ENCODE measurements at places on chromosomes 3 and 15.
A peak's percentile ranks its signal among the peaks of the same experiment; 100 is the strongest.

DNA sequence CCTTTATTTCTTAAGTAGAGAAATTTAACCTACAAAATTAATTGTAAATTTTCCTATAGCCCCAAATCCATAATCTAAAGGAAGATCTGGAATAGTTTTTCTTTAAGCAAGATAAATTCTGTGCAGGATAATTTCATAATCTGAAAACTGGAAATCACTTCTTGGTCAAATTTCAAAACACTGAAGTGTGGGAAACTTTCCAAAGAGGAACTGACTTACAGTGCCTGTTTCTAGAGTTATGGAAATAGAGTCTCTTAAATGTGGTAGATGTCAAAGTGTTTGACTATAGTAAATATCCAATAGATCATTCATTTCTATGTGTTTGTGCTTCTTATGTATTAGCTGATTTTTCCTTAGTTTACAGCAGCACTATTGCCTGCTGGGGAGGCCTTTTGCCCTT, 1.6 kb upstream of the P2RY13 start:
- H3K27ac ChIP-seq, result no peak overlapping the region
- ATAC-seq, result no peak
- no peaks in the 10 kb centered on the region for H3K27me3 ChIP-seq
- no peak overlapping the region for H3K4me3 ChIP-seq
- H3K36me3 ChIP-seq, result no peaks in the 10 kb centered on the region

DNA sequence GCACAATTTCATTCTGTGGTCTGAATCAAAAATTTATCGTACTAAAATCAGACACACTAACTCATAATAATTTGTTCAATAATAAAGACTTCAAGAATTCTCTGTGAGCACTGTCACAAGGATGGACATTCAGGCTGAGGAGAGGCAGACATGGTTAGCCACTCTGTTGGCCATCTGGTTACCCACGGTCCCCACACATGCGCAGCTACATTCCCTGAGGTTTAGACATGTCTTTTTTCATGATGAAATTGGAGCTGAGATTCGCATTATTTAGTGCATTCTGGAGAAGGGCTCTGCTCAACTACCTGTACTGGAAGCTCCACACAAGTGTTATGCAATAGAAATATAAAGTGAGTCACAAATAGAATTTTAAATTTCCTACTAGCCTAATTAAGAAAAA, 156.9 kb downstream of the SUCNR1 start:
- no peaks in the 10 kb centered on the region for H3K27me3 ChIP-seq
- H3K27ac ChIP-seq, result no peak overlapping the region
- H3K4me1 ChIP-seq, result no peaks in the 10 kb centered on the region
- H3K36me3 ChIP-seq, result no peaks in the 10 kb centered on the region

- ATAC-seq, result no peak
- H3K4me3 ChIP-seq, result no peak overlapping the region
- peaks cover 64% of the 10 kb centered on the region for H3K27me3 ChIP-seq
- no peaks in the 10 kb centered on the region for H3K4me1 ChIP-seq
- H3K27ac ChIP-seq, result no peak overlapping the region
- H3K36me3 ChIP-seq, result no peaks in the 10 kb centered on the region
These were observed 35.0 kb downstream of the WNT7A start for GRCh38 chr3:13844911-13845310.

DNA sequence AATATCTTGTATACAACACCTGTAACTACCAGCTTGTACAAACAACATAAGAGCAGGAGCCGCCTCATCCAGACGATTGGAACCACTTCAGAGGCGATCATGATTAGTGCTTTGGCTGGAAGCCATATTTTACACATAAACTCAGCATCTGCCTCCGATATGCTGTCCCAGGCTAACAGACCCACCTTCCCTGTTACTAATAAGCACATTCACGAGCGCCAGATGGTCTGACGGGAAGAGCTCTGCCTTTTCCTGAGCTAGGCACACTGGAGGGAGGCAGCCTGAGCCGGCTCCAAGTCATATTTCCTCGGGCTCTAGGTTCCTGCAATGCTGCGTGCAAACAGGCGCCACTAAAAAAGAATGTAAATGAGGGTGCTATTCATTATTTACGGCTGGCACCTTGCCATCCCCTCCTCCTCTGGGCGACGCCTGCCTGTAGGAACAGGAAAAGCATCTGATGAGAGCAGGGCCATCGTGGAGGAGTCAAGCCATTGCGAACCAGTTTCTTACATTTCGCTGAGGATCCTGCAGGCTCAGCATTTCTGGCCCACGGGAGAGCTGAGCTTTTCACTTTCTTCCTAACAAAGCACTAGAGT, 98.2 kb downstream of the ANXA2 start:
- H3K27me3 ChIP-seq, result peaks cover 8% of the 10 kb centered on the region
- H3K36me3 ChIP-seq, result no peaks in the 10 kb centered on the region
- H3K27ac ChIP-seq, result no peak overlapping the region
- no peak for ATAC-seq

DNA sequence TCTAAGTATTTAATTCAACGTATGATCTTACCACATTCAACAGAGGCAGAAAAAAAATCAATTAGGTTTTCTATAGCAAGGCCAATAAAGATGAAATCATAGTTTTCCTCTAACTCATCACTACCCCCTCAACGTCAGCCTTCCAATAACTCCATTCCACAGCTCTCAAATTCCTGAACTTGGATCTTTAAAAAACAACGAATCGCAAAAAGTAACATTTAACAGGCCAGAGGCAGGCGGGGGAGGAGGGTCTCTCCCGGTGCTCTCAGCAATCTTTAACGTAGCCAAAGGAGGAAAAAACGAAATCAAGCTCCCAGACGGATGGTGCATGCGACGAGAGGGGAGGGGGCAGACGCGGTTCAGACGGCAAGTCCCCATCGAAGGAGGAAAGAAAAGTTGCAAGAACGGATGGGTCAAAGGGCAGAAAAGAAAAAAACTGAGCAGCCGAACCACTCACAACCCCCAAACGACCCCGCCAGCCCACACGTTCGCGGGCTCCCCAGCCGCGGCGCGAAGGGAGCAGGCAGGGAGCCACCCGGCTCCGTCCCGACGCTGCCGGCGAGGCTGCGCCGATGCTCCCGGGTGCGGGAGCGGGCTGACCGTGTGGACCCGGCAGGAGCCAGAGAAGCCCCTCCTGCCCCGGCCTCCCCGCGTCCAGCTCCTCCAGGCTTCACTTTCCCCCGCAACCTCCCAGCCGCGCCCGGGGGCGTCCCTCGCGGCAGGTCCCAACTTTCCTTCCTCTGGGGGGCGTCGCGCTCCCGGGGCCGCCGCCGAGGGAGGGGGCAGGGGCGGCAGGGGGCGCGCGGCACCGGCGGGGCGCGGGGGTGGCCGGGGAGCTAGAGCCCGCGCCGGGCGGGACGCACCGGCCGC, 703 bp downstream of the PEAK1 start:
- peak overlapping the region; percentile 83 for H3K4me3 ChIP-seq
- peaks cover 18% of the 10 kb centered on the region for H3K4me1 ChIP-seq
- peak overlapping the region; percentile 87 for H3K27ac ChIP-seq

- no peaks in the 10 kb centered on the region for H3K36me3 ChIP-seq
- no peak overlapping the region for H3K4me3 ChIP-seq
- no peak for ATAC-seq
- H3K27me3 ChIP-seq, result no peaks in the 10 kb centered on the region
- no peak overlapping the region for H3K27ac ChIP-seq
These were observed 362.1 kb upstream of the AGTR1 start for GRCh38 chr3:148335612-148336011.

- H3K36me3 ChIP-seq, result no peaks in the 10 kb centered on the region
- no peak overlapping the region for H3K4me3 ChIP-seq
- H3K27me3 ChIP-seq, result no peaks in the 10 kb centered on the region
- H3K4me1 ChIP-seq, result no peaks in the 10 kb centered on the region
- no peak overlapping the region for H3K27ac ChIP-seq
These were observed 12.5 kb upstream of the CMSS1 start for GRCh38 chr3:99805160-99805559.

DNA sequence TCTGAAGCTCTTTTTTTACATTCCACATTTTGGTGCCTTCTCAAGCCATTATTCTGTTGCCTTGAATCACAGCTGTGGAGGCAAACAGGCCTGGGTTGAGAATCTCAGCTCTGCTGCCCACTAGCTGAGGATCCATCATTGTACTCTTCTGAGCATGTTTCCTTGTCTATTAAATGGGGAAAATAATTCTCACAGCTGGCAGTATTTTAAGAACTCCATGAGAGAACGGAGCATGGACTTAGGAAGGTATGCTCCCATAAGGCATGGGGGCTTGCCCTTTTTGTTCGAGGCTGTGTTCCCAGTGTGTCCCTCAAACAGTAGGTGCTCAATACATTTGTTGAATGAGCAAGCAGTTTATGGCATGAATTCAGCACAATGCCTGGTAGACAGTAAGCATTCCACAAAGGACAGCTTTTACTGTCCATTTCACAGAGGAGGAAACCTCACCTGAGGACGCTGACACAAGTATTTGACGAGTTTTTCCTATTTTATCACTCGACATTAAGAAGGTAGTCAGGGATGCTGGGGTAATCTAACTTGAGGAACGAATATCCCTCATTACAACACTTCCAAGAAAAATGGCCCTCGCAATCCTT, 2.1 kb upstream of the PTPRG start:
- peak overlapping the region; percentile 97 for H3K27ac ChIP-seq
- no peaks in the 10 kb centered on the region for H3K4me1 ChIP-seq
- no peak overlapping the region for H3K4me3 ChIP-seq
- H3K27me3 ChIP-seq, result peaks cover 6% of the 10 kb centered on the region
- no peak for ATAC-seq

DNA sequence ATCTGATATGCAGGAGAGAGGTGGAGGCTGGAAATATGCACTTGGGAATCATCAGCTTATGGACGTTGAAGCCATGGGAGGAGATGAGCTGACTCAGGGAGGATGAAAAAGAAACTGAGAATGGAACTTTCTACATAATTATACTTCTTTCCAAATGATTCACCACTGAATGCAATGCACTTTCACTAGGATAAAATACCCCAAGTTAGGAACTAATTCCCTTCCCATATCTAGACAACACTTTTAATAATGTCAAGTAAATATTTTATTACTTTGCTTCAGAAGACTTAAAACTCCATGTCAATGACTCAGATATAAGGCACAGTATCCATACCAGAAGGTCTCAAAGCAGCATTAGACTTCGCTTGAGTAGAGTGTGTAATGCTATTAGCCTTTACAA, 24.2 kb downstream of the NPTN start:
- no peaks in the 10 kb centered on the region for H3K36me3 ChIP-seq
- H3K27me3 ChIP-seq, result no peaks in the 10 kb centered on the region
- no peak for ATAC-seq
- no peak overlapping the region for H3K4me3 ChIP-seq
- H3K4me1 ChIP-seq, result peaks cover 98% of the 10 kb centered on the region

DNA sequence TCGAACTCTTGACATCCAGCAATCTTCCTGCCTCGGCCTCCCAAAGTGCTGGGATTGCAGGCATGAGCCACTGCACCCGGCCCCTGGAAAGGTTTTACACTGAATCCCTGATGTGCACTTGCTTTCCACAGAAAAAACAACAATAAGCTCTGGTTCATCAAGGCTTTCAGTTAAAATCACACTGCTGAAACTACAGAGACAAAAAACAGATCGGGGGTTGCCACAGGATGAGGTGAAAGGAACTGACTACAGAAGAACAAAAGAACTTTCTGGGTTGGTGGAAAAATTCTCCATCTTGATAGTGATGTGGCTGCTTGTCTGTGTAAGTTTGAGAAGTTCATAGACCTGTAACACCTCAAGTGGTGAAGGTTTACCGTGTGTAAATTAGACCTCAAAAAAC, 2.9 kb downstream of the RAB43 start:
- H3K4me1 ChIP-seq, result peaks cover 3% of the 10 kb centered on the region
- no peak overlapping the region for H3K27ac ChIP-seq
- no peak for ATAC-seq
- H3K36me3 ChIP-seq, result peaks cover 16% of the 10 kb centered on the region
- no peaks in the 10 kb centered on the region for H3K27me3 ChIP-seq
- H3K4me3 ChIP-seq, result no peak overlapping the region

GRCh38 chr3:78734048-78734637, 1033.7 kb downstream of the ROBO1 start:
- H3K27me3 ChIP-seq, result no peaks in the 10 kb centered on the region
- no peak overlapping the region for H3K4me3 ChIP-seq
- no peak overlapping the region for H3K27ac ChIP-seq
- no peaks in the 10 kb centered on the region for H3K4me1 ChIP-seq
- no peaks in the 10 kb centered on the region for H3K36me3 ChIP-seq

GRCh38 chr15:68053701-68054627, at the start of gene PIAS1:
Gene PIAS1, plus strand, starts transcription at chr15:68054315. Its CDS starts 12 bp downstream, at chr15:68054327.
- peaks cover 4% of the 10 kb centered on the region for H3K4me1 ChIP-seq
- H3K27me3 ChIP-seq, result no peaks in the 10 kb centered on the region
- peak within 1 kb of the TSS; percentile 93 for H3K27ac ChIP-seq

- ATAC-seq, result no peak
- no peak overlapping the region for H3K4me3 ChIP-seq
These were observed 3.8 kb upstream of the ZNF280D start for GRCh38 chr15:56736881-56737707.

- no peaks in the 10 kb centered on the region for H3K36me3 ChIP-seq
- H3K4me1 ChIP-seq, result no peaks in the 10 kb centered on the region
- no peak overlapping the region for H3K27ac ChIP-seq
- no peak overlapping the region for H3K4me3 ChIP-seq
- H3K27me3 ChIP-seq, result peaks cover 5% of the 10 kb centered on the region
These were observed 274.9 kb downstream of the FAM43A start for GRCh38 chr3:194960446-194961032.

- H3K27ac ChIP-seq, result no peak overlapping the region
- no peaks in the 10 kb centered on the region for H3K27me3 ChIP-seq
- peak; percentile 36 for ATAC-seq
- no peaks in the 10 kb centered on the region for H3K4me1 ChIP-seq
These were observed 44.5 kb downstream of the SNAPC5 start for GRCh38 chr15:66452971-66453580.

DNA sequence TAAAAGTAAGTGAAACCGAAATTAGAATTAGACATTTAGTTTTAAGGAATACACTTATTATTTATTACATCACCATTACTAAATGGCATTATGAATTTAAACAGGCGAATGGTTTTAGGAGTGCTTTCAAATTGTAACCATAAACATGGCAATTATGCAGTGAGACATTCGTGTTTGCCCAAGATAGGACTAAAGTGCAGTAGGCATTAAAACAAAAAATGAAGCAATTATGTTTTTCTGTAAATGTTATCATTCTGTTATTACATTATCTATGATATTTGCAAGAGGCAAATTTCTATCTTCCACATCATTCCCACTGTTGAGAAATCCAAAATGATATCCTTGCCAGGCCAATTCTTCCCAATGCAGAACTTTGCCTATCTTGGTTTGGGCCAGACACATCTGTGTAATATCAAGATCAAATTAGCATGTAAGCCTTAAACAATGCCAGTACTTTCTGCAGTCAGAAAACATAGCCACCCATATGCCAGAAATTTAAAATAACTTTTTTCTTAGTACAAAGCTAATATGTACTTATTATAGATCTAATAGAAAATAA, 156.9 kb downstream of the ATP8B4 start:
- no peaks in the 10 kb centered on the region for H3K4me1 ChIP-seq
- H3K36me3 ChIP-seq, result no peaks in the 10 kb centered on the region
- peak; percentile 50 for ATAC-seq
- H3K4me3 ChIP-seq, result no peak overlapping the region
- no peak overlapping the region for H3K27ac ChIP-seq

GRCh38 chr3:45741742-45742460, 52.7 kb downstream of the SACM1L start:
- peaks cover 100% of the 10 kb centered on the region for H3K36me3 ChIP-seq
- H3K27ac ChIP-seq, result no peak overlapping the region
- H3K4me1 ChIP-seq, result no peaks in the 10 kb centered on the region

GRCh38 chr3:44886561-44886960, 12.2 kb downstream of the TGM4 start:
- no peak overlapping the region for H3K27ac ChIP-seq
- no peak overlapping the region for H3K4me3 ChIP-seq
- H3K27me3 ChIP-seq, result peaks cover 19% of the 10 kb centered on the region
- no peaks in the 10 kb centered on the region for H3K4me1 ChIP-seq
- H3K36me3 ChIP-seq, result no peaks in the 10 kb centered on the region
